ENCODE measurements at places on chromosomes 2 and 18. TPM values are rescaled to one million over a fixed set of nuclear protein-coding genes. Genes with fewer than 3 reads are reported as not detected.

SERPINB11 gene
- total RNA-seq = 37.8 TPM

SLC20A1 gene
- 10.7 TPM for total RNA-seq

WDR75 gene
- 15.3 TPM for total RNA-seq

RNF152 gene
- 38.9 TPM for total RNA-seq

CHRNG gene
- not detected for total RNA-seq

Data from prostate gland (tissue), 2 donors.